ENCODE measurements at places on chromosomes 3 and 15. TPM values are rescaled to one million over a fixed set of nuclear protein-coding genes. Genes with fewer than 3 reads are reported as not detected.

Gene HCN4
- total RNA-seq = not detected

- H3K27me3 ChIP-seq = no peaks in the 10 kb centered on the region
- DNase-seq = no peak
- no peak overlapping the region for H3K4me3 ChIP-seq
- H3K36me3 ChIP-seq = peaks cover 5% of the 10 kb centered on the region
- no peaks in the 10 kb centered on the region for H3K4me1 ChIP-seq
These were observed 87.9 kb downstream of the STT3B start for GRCh38 chr3:31620656-31621055.

Gene PLSCR5
- total RNA-seq = not detected

Gene C3orf20
- total RNA-seq = not detected

Measured in breast epithelium (tissue), 4 donors.